Nucleus accumbens (tissue), 56 donors: ENCODE measurements at places on chromosomes 16 and 17.

DNA sequence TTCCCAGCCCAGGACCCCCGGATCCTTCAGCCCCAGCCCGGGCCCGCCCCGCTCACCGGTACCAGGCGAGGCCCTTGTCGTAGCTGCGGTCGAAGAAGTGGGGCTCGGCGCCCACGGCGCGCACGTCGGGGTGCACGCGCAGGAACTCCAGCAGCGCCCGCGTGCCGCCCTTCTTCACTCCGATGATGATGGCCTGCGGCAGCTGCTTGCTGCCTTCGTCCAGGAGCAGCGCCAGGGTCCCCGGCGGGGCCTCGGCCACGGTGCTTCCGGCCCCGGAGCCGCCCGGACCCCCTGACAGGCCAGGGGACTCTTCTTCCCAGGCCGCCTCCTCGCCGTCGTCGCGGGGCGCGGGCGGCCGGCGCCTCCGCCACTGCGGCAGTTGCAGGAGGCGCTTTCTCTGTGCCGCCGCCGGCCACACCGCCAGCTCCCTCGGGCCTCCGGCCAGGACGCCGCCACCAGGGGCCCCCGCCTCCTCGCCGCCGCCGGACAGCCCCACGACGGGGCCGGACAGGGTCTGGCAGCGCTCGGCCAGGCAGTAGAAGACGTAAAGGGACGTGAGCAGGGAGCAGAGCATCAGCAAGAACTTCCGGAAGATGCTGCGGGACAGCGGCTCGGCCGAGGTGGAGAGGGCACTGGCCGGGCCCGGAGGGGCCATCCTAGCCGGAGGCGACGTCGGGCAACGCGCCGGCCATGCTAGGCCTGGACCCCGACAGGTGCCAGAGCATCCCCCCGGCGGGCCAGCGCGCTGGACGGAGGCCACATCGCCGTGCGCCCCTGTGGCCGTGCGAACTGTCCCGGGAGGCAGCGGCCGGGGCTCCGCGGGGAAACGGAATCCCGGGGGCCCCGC is 1.0 kb downstream of the HS3ST3A1 start:
- no peak for DNase-seq

GRCh38 chr16:82805866-82806265 is 179.1 kb downstream of the CDH13 start:
- DNase-seq, result no peak

- DNase-seq, result no peak
Measured at GRCh38 chr17:32536736-32537643, 50.2 kb downstream of the CDK5R1 start.

DNA sequence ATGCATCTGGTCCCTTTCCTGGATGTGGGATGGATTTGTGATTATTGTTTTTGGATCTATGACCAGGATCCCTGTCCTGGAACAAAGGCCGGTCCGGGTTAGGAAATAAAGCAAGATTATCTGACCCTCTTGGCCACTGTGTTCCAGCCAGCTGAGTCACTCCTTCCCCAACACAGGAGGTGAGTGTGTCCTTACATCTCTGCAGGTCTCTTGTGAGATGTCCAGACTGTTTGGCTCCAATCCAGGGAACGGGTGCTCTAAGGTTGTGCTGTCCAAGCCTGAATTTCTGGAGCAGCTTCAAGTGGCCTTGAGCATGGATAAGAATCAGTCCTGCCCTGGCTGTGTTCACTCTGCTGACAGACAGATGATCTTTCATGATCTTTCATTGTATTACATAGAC is 136.5 kb upstream of the CCL2 start:
- no peak for DNase-seq

DNA sequence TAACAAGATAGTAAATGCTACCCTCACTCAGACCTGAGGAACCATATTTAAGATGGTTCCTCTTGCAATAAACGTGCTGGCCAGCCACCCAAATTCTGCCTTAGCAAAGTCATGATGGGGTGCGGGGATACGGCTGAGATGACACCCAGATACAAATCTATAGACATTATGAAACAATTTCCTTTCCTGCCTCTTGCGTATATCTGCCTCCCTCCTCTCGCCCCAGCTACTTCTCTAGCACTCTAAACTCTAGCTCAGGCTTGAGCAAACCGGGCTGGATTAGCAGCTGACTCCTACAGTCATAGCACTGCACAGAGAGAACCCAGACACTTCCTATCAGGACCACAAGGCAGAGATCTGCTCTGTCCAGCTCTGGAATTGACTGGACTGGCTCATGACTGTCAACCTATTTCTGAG is 22.3 kb downstream of the CD300LF start:
- DNase-seq, result no peak

DNA sequence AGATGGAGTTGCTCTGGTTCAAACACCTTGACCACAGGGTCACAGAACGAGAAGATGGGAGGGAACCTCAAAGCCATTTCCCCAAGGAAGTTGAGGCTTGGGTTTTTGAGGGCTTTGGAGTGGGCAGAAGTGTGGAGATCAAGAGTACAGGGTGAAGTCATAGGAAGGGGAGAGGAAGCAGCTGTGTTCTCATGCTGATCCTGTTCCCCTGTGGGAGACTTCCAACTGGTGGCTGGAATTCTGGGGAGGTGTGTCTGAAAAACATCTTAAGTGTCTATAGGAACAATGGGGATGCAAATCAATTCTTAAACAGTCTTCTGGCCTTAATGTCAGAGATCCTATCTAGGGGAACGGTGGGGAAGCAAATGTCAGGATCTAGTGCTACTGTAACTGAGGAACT is 38.8 kb upstream of the HSBP1 start:
- DNase-seq, result no peak

- no peak for DNase-seq
Measured at GRCh38 chr17:41680426-41681040, 8.2 kb upstream of the EIF1 start.

DNA sequence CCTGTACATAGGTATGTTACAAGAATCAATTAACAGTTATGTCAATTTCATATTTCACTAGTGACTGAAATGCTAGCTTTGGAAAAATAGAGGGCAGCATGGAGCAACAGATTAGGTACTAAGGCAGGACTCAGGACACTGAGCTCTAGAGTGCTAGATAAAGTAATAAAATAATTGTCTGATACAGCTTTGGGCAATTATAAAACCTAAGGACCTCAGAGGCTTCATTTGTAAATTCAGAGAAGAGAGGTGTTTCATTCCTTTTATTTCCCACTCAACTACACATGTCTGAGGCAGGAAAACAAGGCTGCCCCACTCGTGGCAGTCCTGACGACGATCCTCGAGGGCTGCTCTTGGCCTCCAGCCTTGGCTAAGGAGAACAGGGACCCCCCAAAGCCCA is 81.5 kb downstream of the CA4 start:
- no peak for DNase-seq

GRCh38 chr17:42880776-42881310 is 19.8 kb upstream of the G6PC1 start:
- no peak for DNase-seq

- no peak for DNase-seq
Measured at GRCh38 chr17:40564195-40564882, 933 bp downstream of the CCR7 start.

DNA sequence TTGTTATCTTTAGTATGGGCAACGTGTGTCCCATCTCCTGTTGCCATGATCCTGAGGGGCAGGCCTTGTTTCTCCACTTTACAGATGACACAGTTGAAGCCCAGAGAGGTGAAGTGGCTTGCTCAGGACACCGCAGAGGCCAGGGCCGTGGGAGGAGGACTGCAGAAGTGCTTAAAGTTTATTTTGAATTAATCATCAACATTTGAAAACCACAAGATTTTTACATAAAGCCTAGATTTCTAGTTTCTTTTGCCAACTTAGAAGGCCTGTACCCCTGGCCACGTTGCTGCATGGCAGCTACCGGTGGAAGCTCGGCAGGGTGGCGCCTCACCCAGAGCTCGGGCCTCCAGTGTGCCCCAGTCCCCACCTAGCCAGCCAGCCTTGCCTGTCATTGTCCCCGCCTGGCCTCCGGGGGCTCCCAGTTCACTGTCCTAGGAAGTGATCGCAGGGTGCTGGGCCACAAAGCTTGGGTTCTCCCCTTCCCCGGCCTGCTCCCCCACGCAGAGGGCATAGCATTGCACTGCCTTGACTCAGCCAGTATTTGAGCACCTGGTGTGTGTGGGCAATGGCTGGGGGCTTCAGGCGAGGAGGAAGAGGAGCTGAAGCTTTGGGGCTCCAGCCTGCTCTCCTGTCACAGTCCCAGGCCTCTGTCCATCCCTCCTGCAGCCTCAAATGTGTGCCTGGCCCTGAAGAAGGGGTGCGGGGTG is 14.8 kb upstream of the ADCY7 start:
- DNase-seq, result no peak

GRCh38 chr16:81593481-81593880 is 148.9 kb downstream of the CMIP start:
- no peak for DNase-seq

DNA sequence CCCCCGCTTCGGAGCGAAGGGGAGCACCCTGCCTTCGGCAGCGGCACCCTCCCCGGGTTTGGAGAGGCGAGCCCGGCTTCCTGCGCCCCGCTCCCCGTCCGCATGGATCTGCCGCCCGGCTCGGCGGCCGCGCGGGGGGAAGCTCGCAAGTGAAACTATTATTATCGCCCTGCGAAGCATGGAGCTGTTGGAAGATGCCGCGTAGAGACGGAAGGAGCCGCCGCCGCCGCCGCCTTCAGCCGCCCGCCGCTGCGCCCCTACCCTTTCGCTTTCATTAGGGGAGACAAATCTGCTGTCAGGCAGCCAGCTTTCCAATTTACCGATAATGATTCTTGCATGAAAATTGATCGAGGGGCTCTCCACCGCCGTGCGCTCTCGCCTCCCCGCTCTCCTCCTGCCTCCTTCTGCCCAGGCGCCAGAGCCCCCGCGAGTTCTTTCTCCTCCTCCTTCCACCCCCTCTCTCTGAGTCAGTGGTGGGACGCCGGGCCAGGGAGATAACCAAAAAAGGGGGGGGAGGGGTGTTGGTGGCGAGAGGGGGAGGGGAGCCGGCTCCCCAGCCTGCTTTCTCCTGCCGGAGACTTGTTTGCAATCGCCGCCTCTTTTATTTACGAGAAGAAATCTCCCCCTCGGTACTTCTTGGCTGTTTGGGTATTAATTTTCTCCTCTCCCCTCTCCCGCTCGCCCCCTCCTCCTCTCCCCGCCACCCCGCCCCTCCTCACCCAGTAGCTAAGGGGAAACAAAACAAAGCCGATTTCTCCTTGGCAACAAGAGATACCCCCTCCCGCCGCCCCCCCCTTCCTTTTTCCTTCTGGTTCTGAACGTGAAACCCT is 58.0 kb upstream of the GSE1 start:
- no peak for DNase-seq

DNA sequence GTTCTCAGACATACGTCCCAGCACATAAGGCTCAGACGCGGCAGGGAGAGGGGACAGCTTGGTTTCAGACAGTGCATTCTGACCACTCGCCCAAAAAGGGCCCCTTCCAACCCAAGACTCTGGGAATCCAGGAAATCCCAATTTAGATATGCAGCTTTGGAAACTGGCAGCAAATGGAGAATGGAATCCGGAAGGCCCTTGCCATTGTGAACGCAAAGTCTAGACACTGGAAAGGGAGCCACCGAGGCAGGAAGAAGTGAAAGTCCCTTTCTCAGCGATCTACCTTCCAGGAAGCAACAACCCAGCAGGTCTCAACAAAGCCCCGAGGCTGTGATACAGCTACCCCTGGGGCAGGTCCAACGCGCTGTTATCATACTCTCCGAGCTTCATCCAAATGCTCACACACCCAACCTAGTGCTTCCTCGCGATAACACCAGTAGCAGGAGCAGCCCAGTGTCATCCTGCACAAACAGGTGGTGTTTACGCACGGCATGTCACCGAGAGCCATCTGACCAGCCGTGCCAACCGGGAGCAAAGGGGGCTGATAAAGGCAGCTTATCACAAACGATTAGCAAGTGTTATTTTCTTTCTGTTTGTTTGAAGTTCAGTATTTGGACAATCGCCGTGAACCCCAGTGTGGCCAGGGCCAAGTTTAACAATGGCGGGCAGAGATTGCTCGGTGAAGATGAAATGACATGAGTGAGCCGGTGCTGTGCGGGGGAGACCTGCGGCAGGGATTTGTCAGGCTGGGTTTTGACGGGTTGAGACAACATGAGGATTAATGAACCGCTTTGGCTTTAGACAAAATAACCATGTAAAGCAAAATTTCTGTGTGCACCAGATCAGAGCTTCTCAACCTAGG is 240.6 kb downstream of the FOXL1 start:
- no peak for DNase-seq

DNA sequence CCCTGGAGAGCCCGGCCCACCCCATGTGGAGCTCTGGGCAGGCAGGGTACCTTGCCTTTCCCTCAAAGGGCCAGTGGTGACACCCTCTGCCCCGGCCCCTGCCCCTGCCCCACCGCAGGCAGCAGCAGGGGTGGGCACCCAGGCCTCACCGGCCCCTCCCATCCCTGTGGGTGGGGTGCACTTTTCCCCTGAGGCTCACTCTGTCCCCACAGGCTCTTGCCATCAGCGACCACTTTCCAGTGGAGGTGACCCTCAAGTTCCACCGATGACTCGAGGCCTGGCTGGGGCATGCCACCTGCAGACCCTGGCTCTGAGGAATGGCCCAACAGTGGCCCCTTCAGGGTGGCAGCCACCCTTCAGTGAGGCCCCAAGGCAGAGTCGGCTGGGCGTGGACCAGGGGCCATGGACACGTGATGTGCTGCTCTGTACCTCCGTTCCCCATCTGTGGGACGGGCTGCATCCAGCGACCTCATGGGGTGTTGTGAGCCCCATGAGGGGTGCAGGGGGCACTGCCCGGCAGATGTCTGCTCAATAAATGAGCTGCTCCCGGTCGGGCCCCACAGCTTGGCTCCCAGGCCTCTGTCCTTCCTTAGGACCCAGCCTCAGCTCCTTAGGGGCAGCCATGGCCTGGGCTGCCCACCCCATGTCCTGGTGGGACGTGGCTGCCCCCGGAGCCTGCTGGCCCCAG is 2.0 kb downstream of the DNASE1L2 start:
- DNase-seq, result no peak

- DNase-seq, result no peak
Measured at GRCh38 chr16:73068541-73069401, 20.8 kb upstream of the ZFHX3 start.

GRCh38 chr16:14004031-14004728 is 66.9 kb upstream of the MRTFB start:
- DNase-seq, result no peak
